ENCODE measurements at places on chromosomes 12 and 14.

DNA sequence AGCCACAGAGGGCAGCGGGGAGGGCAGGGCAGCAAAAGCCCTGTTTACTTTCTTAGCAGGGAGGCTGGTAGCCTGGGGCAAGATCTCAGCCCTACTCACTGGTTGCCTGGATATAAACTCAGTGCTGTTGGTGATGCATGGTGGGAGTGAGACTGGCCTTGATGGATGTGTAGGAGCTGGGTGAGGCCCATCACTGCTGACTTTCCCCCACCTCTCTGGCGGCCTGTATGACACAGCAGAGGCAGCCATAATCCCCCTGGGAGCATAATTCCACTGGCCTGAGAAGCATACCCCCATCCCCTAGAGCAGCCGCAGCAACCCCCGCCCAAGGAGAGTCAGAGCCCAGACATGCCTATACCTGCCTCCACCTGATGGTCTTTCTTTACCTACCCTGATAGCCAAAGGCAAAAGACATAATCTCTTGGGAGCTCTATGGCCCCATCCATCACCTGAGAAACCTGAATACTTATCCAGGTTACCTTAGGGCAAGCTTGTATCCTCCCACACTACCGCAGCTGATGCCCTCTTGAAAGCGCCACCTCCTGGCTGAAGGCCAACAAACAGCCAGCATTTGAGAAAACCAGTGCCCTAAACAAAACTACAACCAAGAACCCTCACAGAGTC is 59.3 kb downstream of the DNAI7 start:
- no peak for DNase-seq

GRCh38 chr12:88958946-88959345 is 378.7 kb upstream of the KITLG start:
- no peak for DNase-seq

DNA sequence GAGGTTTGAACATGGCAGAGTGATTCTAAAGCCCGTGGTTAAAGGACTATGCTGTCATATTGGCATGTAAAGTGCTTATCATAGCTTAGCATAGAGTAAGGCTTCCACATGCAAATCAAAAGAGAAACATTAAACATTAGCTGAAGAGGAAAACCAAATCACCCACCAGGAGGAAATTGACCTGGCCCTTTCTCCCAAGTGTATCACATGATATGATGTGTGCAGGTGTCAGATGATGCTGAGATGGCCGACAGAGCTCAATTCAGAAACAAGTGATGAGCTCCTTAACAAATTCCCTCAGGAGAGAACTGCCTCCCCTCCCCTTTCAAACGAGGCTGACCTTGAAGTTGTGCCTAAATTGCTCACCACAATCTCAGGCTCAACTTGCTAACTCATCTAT is 217.1 kb upstream of the BTG1 start:
- no peak for DNase-seq

DNA sequence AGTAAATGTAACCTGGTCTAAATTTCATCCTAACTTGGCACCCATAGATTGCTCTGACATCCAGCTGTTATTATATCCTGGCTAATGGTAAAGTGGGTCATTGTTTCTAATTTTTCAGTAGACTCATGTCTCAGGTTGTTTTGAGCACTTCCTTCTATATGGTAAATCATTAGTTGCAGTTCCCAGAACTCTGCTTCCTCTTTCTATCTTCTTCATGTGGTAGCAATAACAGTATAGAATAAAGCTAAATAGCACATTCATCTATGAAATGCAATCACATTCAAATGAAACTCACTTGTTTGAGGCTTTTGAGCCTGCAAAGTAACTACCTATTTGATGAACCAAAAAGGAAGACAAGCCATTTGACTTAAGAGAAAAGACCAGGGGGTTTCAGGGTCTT is 65.1 kb upstream of the GZMB start:
- DNase-seq, result no peak

GRCh38 chr14:102601378-102601925 is 9.0 kb downstream of the RCOR1 start:
- DNase-seq, result no peak

DNA sequence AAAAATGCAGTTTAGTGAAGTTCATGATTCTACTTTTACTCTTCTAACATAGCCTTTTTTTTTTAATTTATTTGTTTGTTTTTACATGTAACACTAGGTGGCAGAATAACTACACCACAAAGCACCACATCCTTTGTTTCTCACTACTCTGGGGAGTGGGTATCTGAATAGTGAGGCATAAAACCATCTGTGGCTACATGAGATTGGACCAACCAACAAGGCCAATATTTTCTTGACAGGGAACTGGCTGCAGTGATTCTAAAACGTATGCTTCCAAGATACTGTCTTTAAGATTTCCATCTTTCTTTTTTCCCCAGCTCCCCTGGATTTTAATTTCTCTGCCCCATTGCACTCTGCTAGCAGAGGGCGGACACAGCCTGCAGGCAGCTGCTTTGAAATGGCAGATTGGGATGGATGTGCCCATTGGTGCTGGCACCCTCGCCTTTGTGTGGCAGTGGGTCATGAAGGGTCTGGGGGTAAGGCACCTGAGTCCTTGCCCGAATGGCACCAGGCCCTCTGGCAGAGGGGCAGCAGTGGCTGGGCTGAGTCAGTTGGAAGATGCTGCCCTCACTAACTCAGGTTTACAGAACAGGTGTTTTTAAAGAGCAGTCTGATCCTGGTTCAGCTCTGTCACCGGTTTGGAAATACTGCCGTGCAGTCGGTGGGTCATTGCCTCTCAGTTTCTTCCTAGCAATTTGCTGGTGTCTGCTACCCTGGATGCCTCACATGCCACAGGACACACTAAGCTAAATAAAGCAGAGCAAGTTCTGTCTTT is 429.1 kb downstream of the RAD51B start:
- DNase-seq, result no peak

DNA sequence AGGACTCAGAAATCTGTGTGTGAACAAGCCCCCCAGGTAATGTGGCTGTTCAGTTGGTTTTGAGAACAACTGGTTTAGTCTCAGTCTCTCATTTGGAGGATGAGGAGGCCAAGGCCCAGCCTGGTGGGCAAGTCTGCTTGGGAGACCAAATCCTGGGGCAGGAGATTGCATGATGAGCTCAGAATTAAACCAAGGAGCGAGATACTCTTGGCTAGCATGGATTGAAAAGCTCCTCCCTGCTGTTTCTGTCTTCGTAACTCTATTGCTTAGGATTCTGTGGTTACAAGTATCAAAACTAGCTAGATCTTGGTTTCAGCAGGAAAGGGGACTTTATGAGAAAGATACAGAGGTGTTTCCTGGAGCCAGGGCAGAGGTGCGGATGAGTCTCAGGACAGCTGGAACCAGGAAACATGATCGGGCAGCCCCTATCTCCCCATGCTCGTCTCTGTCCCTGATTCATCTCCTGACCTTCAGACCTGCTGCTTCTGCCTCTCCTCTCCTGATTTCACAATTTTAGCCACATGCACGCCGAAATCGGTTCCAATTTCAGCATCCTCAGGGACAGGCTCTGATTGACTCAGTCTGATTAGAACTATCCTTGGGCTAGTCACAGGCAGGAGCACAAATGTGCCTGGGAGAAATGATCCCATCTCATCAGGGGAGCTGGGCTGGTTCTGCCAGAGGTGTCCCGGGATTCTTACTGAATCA is 40.2 kb upstream of the RIN3 start:
- peak; percentile 17 for DNase-seq

DNA sequence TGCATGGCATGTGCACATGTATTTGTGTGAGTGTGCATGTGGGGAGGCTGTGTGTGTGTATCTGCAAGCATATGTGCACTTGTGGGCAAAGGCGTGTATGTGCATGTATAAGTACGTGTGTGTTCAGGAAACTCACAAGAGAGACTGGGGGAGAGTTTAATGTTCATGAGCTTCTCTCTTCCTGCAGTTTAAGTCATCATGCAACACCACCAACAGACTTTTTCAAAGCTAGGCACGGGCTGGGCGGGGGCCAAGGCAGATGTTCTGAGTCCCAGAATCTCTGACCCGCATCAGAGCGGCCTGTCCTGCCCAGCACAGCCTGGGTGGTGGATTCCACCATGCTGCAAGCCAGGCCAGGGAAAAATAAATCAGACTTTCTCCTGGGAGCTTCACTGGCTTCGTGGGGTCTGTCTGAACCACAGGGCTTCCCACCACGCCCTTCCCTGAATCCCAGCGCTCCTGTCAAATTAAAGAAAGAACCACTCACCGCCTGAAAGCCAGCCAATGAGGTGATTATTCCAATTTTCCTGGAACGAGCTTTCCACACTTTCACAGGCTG is 75.7 kb downstream of the PITPNM2 start:
- DNase-seq, result no peak

All from heart left ventricle (tissue), 16 donors.